AG04449 (cell line): ENCODE measurements at places on chromosomes 2 and 18.

- DNase-seq, result no peak
These were observed 62.7 kb downstream of the RTP5 start for GRCh38 chr2:241931976-241932898.

- DNase-seq, result no peak
These were observed 49.7 kb upstream of the ODC1 start for GRCh38 chr2:10497797-10498251.

GRCh38 chr2:181051861-181052522, 71.6 kb downstream of the UBE2E3 start:
- DNase-seq, result no peak

DNA sequence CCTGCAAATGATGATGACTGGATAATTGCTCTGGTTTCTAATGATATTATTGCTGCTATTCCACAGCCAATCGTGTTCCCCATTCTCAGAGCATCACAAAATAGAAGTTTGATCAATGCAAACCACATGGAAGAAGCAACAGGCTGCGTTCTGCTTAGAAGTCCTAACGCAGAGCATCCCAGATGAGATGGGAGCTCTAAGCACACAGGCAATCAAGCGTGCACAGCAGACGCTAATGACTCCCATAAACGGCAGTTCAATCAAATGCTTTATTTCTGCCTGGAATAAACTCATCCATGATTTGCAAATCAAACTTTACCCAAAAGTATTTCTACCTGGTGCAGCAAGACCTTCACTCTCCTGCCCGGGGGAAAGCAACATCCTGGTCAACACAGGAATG, 304.2 kb downstream of the FBXO15 start:
- DNase-seq, result no peak

DNA sequence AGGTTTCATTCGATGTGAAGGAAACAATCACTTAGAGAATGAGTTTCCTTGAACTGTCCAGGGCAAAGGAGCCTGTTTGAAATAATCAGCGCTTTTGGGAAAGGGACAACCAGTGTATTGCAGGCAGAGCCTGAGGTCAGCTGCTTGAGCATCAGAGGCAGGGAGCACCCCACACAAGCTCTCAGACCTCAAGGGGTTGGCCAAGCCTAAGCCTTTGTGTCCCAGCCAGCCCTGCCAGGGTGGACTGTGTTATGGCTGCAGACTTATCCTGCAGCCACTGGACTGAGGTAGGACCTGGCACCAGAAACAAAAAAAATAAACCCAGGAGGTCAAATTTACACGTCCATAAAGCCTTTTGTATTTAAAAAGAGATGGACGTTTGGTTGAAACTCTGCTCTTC, 228.3 kb downstream of the SEPTIN10 start:
- no peak for DNase-seq

DNA sequence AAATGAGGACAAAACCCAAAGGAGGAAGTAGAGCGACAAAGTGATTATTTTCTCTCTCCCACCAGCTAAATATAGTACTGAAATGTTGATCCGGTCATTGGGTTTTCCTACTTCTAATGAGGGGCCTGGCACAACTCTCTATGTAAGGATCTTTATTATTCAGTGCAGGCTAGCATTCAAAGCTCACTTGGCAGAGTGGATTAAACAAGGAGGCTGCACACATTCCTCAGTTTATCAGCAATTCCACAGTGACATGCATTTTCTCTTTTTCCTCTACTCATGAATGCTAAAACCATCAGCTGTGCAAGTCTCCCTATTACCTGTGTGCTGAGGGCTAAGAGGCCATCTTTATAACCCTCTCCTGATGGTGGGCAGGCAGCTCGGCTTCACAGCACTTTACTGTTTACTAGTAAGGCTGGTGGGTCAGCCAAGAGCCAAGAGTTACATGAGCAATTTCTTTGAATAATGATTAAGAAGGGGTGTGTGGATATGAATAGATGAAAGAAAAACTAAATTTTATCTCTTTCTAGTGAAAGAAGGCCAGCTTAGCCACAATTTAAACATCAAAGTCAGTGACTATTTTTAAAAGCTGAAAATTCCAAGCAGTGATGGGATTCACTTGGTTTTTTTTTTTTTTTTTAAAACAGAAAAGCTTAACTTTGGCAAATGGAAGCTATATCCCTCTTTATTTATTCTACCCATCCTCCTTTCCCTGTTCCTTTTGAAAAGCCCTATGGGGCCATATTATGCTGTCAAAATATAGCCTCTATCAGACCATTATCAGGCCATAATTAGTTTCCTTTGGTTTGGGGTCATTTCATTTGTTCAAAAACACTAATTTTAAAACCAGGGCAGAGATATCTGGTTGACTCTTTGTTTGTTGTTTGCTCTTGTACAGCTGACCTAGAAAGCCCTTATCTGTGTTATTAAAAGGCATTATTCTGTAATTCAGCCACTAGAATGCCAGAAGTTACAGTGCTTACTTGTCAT, 111.0 kb downstream of the RBM43 start:
- no peak for DNase-seq

DNA sequence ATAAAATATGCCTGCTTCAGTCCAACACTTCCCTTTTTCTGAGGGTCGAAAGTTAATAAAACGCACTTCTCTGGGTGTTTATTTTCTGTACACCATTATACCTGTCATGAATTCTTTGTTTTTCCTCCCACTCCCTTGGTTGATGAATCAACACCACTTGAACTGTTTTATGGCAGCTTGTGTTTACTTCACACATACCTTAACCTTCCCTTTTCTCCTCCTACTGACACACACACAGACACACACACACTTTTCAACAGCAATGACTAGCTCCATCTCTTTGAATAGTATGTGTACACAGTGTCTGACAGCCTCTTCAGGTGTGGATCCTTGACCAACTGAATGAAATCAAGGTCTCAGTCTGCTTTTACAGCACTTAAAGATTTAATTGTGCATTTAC, 91.3 kb downstream of the SATB2 start:
- no peak for DNase-seq
